ENCODE measurements at places on chromosomes 11 and 22.

- no peak for DNase-seq
Measured at GRCh38 chr11:116439361-116439677, 333.5 kb downstream of the BUD13 start.

- no peak for DNase-seq
Measured at GRCh38 chr11:10293423-10294289, at the start of gene SBF2. Gene SBF2 (minus strand): TSS chr11:10294219. CDS start chr11:10294069, 150 bp downstream.

DNA sequence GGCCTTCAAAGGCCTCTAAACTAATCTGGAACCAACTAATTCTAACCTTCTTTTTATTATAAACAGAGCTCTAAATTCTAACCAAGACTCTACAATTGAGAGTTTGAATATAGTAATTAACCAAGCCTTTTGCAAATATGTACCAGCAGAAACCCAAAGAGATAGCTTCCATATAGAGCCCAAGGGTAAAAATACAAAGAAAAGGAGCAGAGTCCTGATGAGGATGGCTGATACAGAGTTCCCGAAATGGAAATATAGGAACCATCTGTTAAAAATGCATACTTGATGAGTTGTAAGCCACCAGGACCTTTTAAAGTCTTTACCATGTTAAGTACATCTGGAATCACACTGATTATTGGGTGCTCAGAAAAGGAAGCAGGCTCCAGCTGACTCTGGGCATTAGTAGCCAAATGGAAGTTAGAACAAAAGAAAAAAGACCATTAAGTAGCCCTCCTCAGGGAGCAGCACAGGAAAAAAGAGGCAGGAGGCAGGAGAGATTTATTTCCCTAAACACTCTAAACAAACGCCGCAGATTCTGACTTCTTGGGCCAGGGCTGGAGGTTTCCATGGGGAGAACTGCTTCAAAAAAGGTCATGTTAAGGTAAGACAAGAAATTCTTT lies 463.1 kb upstream of the FAT3 start:
- no peak for DNase-seq

- no peak for DNase-seq
Measured at GRCh38 chr22:49417326-49417725, 410.3 kb downstream of the BRD1 start.

DNA sequence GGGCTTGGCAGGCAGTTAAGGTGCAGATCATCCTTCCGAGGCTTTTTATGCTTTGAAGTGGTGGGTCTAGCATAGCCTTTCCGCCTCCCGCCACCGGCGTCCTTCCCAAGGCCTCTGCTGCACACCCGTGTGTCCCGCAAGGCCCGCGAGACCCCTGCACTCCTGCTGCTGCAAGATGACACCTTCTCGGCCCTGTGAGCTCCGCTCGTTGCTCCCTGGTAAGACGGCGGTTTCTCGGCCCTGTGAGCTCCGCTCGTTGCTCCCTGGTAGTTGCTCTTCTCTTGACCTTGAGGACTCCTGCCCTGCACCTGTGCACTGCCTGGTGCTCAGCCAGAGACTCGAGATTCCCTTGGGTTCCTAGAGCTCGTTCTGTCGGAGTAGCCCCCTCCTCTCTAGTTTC lies 17.9 kb upstream of the TRMU start:
- no peak for DNase-seq

- no peak for DNase-seq
Measured at GRCh38 chr11:117425679-117426296, 98.1 kb downstream of the CEP164 start.

- DNase-seq, result no peak
Measured at GRCh38 chr22:26162926-26163325, 6.3 kb upstream of the SEZ6L start.

DNA sequence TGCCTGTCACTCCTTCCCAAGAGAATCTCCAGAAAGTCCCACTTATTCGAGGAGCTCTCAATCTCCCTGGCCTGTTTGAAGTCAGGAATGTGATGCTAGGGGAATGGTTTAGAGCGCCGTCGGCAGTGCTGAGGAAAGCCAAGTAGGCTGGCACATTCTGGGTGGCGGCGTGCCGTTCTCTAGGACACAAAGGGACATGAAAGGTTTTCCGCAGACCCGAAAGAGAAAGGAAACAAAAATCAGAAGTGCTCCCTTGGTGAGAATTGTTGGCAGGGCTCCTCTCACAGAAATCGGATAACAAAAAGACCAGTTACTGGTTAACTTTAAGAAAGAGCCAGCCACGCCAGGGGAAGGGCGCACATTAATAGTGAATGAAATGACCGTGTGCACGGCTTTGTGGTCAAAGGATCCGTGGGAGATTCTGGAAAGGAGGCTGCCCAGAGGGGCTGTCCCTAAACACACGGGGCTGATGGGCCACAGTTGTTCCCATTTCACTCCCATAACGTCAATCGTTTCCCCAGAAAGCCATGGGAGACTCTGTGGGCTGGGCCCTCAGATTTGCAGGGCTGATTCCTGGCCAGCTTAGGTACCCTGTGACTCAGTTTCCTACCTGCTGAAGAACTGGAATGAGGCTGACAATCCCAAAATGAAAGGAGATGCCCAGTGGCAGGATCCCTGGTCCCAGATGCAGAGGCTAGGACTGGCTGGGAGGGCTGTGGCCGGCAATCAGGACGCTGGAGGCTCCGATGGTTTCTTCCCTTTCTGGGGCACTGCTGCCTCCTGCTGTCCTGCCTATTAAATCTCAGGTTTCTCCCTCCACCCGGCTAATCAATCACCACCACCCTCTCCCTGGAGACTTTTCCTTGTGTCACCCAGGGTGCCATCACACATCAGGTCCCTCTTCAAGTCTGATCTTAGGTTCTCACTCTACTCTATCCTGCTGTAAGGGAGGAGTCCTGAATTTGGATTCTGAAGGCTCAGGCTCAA lies 82.3 kb downstream of the RCN1 start:
- DNase-seq, result peak; percentile 63

- no peak for DNase-seq
Measured at GRCh38 chr22:31447337-31447736, 42.3 kb downstream of the EIF4ENIF1 start.
